ENCODE measurements at places on chromosomes 2 and 18.
A peak's percentile ranks its signal among the peaks of the same experiment; 100 is the strongest.

GRCh38 chr2:61144697-61145268 lies 17.2 kb upstream of the C2orf74 start:
- DNase-seq = peak; percentile 96

DNA sequence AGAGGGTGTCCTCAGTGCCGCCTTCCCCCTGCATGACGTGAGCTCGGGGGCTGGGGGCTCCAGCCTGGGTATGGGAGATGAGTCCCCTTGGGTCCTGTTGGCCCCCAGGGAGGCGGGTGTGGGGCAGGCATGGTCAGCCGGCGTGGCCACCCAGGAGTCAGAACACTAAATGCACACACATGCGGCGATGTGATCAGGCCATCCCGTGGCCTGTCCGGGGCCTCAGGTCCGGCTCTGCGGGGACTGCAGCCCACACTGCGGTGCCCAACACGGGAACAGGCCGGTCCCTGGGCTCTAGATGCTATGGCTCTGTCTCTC lies 13.8 kb downstream of the ANO7 start:
- DNase-seq = no peak

GRCh38 chr2:223894968-223895367 lies 50.2 kb downstream of the WDFY1 start:
- DNase-seq = no peak

DNA sequence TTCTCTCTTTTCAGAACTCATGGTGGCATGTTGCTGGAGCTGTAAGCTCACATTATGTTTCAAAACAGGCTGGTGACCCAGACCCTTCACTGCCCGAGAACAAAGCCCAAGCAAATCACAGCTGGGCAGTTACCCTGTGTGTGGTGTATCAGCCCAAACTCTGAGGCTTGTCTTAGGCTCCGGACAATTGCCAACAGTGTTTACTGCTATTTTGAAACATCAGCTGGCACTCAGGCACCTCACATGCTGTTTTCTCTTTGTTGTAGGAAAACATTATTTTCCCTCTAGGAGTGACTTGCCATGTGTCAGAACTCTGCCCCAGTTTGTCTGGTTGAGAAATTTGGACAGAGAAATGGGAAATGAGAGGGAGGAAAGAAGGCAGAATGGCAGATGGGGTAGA lies 237.6 kb upstream of the APCDD1 start:
- DNase-seq = no peak

DNA sequence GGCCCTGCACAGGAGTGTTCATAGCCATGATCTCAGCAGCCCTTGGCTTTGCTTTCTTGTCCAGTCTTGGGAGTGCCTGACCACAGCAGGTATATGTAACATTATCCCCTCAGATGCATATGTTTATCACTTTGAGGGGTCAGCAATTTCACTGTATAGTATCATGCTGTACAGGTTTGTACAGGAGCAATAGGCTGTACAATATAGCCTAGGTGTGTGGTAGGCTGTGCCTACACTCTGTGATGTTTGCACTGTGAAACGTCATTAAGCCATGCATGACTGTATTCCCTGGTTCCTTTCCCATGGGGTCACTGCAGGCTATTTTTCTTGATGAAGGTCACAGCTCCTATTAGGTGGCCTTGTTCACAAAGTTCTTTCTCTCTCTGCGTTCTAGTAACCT lies 4.7 kb upstream of the IL36G start:
- DNase-seq = no peak

DNA sequence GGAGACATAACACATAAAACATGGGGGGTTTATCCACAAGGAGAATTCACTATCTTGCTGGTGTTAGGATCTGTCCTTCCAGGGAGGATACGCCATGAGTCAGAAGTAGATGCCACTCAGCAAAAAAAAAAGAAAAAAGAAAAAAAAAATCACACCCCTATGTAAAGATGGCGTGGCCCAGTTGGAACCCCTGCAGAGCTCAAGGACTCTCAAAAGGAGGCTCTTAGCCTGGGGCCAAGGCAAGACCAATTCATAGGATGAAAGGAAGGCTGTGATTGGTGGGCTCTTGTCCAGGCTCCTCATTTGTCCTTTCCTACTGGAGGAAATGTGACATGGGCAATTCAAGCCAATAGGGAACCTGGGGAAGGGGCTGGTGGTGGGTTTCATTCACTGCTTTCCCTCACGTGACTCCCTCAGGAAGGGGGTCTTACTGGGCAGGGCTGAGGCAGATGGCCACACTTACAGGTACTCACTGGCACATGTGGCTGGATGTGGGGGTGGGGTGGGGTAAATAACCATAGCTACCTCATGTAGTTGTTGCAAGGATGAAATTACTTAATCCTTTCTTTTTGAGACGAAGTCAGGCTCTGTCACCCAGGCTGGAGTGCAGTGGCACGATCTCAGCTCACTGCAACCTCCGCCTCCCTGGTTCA lies 38.7 kb upstream of the HAAO start:
- peak; percentile 29 for DNase-seq

GRCh38 chr2:218732052-218732760 lies 21.6 kb downstream of the TTLL4 start:
- DNase-seq = no peak

DNA sequence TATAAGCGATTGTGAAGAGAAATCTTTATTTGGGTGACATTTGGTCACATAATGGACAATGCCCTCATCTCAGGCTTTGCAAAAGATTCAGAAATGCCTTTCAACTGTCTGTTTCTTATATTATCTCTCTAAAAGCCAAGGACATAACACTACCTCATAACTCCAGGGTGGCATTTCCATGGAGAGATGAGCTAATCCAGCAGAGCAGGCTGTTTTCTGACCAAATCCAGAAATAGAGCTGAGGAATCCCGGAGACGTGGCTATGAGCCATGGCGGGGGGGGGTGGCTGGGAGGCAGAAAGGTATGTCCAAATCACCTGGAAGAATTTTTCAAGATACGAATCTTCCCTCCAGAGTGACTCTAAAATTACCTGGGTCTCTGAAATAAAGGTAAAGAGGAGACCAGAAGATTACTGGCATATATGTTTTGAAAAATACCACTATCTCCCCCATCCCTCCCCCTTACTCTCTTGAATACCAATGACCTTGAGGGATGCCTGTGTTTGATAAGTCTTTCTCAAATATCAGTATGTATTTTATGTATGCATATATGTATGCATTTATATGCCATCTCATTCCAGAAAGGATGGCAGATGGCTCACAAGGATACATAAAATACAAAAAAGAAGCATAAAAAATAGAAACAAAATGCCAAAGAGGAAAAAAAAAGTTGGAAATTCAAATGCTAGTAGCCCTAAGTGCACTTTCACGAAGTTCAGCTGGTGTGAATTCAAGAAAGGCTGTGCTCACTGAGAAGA lies 296.0 kb upstream of the MGAT5 start:
- no peak for DNase-seq

DNA sequence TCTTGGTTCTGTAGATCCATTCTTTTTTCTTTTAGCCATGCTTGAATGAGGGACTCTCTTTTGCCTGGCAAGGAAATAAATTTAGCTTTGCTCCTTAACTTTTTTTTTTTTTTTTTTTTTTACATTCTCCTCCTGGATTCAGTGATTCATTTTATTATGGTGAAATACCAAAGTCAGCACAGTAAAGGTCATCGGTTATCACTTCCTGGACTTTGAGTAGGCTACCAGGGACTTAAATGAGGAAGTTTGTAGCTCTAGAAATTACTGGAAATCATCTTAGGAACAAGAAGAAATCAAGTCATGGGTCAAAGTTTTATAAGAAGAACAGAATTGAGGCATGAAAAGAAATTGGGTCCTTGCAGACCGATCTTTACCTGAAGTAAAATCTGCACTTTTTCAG lies 75.0 kb downstream of the SOCS6 start:
- DNase-seq = peak; percentile 72

DNA sequence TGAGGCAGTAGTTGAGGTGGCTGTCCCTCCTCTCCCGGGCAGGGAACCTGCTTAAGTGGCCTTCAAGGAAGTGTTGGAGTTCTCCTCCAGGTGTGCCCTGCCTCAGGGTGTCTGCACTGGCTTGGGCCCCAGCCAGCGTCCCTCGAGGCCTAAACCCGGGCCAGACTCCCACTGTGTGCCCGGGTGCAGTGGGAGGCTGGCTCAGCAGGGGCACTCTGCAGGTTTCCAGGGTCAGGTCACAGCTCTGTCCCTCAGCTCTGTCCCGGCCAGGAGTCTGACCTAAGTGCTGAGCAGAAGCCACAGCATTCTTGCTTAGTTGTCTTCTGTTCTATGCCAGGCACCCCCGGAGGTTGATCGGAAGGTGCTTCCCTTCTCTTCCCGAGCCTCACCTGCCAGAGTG lies 69.0 kb upstream of the OTOS start:
- DNase-seq = no peak
